ENCODE measurements at places on chromosomes 13 and 19.

DNA sequence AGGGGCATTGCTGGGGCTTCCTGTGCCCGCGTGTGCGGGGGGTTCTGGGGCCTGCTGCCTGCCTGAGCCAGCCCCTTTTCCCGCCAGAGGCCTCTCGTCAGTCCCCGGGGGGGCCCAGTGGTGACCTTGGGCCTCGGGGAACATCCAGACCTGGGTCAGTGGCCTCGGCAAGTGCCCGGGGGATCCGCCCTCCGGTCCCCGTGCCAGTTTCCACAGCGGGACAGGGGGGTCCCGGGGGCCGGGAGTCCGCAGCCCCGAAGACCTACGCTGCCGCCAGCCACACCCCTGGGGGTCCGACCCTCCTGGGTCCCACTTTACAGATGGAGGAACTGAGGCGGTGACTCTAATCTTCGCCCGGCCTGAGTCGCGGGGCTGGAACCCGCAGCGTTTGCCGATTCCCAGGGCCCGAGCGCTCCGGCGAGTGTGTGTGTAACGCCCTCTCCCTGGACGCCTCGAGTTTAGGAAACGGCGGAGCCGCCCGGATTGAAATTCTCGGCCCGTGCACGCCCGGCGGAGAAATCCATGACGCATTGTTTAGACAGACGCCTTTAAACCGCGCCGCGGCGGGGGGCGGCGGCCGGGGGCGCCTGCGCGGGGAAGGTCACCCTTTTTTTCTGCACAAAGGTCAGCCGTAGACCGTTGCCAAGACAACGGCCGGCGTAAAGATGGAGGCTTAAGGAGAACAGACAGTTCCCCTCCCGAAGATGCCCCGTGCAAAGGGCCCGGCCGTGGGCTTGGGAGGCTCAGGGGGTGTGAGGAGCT, 39.3 kb downstream of the EFNA2 start:
- peak; percentile 58 for DNase-seq

DNA sequence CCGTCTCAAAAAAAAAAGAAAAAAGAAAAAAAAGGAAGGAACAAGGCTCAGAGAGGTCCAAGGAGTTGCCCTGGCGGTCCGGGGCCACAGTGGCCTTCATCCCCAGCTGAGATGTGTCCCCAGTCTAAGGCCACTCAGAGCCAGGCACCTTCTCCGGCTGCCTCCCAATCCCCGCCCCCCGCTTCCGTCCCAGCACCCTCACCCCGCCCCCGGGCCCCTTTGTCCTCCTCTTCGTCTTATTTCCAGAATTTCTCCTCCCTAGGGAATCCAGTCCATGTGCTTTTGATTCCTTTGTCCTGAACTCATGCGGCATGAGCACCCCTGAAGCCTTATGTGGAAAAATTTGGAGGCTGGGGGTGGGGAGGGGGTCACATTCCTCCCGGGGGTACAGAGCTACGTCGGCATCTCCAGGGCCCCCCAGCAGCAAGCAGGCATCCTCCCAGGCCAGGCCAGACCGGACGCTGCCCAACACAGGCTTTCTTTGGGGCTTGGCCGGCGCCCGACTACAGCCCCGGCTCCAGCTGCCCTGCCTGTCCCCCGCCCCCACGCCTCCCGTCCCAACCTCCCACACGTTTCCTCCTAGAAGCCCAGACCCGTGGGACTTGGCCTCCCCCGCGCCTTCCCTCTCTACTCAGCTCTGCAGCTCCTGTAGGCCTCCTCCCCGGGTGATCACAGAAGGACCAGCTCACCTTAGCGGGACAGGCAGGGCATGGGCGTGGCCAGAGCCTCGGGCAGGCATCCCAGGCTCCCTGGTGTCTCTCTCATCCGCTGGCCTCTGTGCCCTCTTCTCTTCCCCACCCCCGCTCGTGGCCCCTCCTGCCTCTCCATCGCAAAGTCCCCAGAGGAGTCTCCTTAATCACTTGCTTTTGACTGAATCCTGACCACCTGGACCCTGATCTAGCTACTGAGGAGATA, 17.8 kb upstream of the ADGRE5 start:
- DNase-seq: no peak

- no peak for DNase-seq
Measured at GRCh38 chr13:54573186-54573585, 1544.6 kb downstream of the OLFM4 start.

DNA sequence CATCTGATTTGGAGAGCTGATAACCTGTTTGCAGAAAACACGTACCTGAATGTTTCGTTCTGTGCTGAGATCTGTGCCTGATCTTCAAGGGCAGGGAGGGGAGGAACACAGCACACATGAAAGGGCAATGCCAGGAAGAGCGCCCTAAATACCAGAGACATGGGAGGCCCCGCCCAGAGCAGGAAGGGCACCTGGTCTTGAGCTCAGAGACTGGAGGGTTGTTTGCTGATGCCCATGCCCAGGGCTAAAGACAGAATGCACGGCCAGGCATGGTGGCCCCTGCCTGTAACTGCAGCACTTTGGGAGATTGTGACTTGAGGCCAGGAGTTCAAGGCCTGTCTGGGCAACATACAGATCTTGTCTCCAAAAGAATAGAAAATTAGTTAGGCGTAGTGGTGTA, 183.2 kb downstream of the TUBA3C start:
- DNase-seq: no peak

DNA sequence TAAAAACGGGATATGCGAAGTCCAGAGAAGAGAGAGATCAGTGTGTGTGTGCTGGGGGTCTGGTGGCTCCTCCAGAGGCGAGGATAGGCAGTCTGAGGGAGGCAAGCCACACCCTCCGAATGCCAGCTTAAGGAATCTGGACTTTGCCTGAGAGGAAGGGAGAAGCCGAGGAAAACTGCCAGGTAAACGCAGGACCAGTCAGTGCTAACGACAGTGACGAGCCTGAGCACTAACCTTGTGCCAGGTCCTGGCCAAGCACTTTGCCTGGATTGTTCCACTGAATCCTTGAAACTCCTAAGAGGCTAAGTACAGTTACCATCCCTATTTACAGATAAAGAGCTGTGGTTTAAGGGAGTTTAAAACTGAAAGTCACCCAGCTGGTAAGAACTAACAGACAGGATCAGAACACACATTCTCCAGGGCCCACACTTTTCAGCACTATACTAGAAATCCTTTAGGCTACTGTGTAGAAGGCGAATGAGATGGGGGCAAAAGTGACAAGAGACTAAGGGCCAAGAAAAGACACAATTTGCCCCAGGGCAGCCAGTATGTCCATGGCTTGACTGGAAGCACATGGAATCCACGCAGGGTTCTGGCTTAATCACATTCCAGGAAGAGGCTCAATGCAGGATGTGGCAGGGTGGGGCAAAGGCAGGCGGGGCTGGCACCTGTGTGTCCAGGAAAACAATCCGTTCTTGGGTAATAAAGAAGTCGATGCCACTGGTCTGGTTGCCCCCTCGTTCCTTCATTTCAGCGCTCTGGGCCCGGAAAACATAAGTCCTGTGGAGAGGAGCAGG, 15.1 kb downstream of the SMG9 start:
- DNase-seq: no peak

GRCh38 chr13:110231348-110232047, 75.5 kb downstream of the COL4A1 start:
- no peak for DNase-seq
